ENCODE measurements at places on chromosomes 7 and 10.

DNA sequence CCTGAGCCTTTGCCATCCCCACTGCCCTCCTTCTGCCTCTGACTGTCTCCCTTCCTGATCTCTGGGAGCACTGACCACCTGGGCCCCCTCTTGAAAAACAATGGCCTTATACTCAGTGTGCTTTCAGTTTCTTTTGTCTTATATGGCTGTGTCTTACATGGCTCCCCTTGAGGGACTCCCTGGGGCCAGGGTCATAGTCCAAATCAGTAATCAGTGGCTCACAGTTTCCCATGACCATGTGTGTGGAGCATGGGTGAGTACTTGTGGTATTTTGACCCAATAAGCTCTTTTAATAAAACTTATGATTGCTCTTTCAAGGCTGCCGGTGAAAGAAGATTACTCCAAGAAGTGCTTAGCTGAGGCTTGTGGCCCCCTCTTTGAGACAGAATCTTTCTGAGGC is 62.4 kb upstream of the PCBD1 start:
- no peak for DNase-seq

DNA sequence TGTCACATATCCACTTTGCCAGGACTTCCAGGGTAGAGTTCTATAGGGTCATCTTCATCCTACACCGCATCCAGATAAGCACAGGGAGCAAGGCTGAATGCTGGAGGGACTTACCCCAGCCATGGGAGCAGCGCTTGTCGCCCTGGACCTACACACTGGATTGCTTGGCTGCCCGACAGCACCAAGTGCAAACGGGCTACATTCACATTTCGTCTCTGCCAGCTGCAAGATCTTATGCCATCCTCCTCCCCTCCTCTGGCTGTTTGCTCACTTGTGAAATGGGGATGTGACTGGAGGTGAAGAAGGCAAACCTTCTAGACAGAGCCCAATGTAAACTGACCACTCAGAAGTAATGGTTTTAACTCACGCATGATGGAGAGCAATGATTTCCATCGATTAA is 1.0 kb downstream of the DDC start:
- no peak for DNase-seq

GRCh38 chr10:44385026-44385695 is at the start of gene CXCL12:
Gene CXCL12, minus strand, starts transcription at chr10:44385097. Its CDS starts 92 bp downstream, at chr10:44385005.
- DNase-seq = no peak

DNA sequence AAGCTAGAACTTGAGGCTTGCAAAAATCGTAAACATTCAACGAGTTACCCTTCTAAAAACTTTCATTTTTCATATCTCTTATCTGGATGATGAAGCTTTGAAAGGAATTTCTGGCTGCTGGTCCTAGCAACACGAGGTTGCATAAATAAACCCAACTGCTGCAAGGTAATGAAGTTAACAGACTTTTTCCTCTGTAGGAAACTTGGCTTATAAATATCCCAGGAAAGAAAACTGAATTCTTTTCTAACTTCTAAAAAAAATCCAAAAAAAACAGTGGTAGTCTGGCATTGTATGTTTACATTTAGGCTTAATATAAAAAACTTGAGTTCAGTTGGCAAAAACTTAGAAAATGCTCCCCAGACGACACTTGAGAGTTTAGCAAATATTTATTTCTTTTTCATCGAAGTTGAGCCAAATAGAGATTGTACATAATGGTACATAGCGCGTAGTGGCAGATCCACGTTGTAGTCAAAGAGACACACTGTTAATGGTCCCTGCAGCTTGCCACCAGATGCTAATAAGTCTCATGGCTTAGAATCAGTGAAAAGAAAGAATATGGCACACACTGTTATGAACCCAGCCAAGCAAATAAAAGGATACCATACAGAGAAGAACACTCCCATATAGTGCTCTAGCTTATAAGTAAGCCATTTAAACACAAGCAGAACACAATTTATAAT is 200.3 kb upstream of the PCLO start:
- DNase-seq = no peak

- no peak for DNase-seq
Observed at GRCh38 chr10:52775132-52775647, 2.6 kb upstream of the MBL2 start.

- DNase-seq = no peak
Observed at GRCh38 chr7:147465223-147465622, 1125.3 kb upstream of the C7orf33 start.

- no peak for DNase-seq
Observed at GRCh38 chr7:116357781-116358670, 141.5 kb upstream of the CAV2 start.

GRCh38 chr7:107007892-107008287 is 36.6 kb upstream of the PRKAR2B start:
- no peak for DNase-seq

DNA sequence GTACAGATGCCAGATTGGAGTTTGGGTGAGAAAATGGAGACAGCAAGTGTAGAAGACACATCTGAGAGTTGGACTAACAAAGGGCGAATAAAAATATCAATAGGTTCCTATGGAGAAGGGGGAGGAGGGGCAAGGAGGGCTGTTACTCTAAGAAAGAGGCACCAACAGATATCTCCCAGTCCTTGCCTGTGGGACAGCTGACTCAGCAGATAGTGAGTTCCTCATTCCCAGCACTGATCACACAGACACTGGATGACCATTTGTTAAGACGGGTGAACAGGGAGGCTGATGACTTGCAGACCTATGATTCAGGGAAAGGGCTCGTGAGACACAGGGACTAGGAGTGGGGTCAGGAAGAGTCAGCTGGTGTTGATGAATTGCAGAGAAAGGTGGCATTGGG is 5.7 kb upstream of the PRR15 start:
- no peak for DNase-seq

DNA sequence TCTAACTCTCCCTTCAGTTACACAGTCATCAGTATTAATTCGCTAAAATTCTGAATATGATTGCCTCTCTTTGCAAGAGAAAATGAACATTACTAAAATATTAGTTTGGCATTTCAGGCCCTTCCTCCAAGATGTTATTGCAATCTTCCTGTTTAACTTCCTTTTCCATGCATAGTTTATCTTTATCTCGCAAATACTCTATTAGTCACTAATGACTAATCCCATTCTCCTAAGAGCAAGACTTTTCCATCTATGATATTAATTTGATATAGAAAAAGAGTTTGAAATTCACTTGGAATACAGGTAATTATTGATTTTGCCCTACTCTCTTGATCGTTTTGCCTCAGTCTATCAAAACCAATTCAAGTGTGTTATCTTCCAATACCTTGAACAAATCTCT is 41.8 kb upstream of the SEMA3A start:
- DNase-seq = no peak

- DNase-seq = no peak
Observed at GRCh38 chr10:113183573-113183972, 233.5 kb downstream of the TCF7L2 start.

DNA sequence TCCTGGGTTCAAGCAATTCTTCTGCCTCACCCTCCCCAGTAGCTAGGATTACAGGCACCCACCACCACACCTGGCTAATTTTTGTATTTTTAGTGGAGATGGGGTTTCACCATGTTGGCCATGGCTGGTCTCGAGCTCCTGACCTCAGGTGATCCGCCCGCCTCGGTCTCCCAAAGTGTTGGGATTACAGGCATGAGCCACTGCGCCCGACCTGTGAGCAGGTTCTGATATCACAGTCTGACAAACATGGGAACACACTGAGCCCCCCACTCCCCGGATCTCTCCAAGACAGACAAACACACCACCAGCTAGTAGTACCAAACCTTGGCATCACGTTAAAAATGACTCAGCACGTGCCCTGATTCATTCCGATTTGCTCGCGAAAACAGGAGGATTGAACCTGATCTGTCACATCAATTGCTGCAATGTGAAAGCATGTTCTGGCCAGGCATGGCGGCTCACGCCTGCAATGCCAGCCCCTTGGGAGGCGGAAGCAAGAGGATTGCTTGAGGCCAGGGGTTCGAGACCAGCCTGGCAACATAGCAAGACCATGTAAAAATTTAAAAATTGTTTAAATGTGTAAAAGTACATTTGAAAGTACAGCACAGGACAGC is 106.5 kb downstream of the SMURF1 start:
- DNase-seq = no peak

- DNase-seq = no peak
Observed at GRCh38 chr10:131573256-131573655, 261.7 kb upstream of the TCERG1L start.

GRCh38 chr10:62584731-62585130 is 210.6 kb downstream of the ZNF365 start:
- no peak for DNase-seq

GRCh38 chr10:133163889-133164815 is 4.1 kb downstream of the KNDC1 start:
- DNase-seq = no peak

DNA sequence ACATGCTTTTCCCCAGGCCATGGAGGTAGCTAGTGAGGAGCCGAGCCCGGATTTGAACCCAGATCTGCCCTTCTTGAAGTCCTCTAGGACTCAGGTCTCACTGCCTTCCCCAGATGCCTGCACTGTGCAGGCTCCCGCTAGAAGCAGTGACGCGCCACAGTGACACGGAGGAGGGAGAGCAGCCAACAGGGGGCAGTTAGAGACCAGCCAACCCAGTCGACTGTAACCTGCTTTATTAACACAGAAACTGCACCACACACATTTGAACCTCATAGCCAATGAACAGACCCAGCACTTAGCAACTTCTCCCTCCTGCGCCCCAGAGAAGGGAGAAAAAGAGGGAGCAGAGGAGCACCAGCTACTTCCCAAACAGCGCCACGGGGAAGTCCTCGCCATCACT is 27.4 kb downstream of the PILRA start:
- DNase-seq = no peak

- no peak for DNase-seq
Observed at GRCh38 chr10:17263580-17263979, 35.5 kb downstream of the VIM start.

DNA sequence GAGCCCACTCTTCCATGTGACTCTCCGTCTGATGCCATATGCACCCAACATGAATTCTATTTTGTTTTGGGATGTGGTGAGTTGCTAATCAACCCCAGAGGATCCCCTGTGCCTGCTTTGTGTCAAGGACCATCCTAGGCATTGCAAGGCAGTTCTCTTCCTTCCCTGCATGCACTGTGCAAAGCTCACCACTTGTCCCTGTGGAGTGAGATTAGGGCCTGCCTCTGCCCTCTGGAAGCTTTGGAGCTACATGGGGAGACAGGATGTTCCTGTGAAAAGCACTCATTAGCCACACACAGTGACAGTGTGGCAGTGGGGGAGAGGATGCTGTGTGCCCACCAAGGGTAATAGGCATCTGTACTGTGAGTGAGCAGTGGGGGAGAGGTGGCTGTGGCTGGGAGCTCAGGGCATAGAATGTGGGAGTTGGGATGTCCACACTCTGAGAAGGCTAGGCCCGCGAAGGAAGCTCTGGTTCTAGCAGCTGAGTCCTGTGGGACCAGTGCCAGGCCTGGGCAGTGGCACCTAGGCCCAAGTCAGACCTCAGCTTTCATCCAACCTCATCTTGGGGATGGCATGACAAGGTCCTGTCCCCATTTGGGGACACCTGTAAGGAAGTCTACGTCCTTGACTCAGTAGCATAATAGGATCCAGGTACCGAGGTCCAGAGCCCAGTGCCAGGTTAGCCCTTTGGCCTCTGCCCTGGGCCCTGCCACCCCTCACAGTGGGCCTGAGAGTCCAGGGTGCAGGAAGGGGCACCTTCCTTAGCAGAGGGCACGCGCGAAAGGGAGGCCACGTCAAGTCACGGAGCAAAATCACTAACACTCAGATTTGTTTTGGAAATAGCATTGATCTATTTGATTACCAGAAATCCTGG is 6.6 kb downstream of the ADRA2A start:
- no peak for DNase-seq

DNA sequence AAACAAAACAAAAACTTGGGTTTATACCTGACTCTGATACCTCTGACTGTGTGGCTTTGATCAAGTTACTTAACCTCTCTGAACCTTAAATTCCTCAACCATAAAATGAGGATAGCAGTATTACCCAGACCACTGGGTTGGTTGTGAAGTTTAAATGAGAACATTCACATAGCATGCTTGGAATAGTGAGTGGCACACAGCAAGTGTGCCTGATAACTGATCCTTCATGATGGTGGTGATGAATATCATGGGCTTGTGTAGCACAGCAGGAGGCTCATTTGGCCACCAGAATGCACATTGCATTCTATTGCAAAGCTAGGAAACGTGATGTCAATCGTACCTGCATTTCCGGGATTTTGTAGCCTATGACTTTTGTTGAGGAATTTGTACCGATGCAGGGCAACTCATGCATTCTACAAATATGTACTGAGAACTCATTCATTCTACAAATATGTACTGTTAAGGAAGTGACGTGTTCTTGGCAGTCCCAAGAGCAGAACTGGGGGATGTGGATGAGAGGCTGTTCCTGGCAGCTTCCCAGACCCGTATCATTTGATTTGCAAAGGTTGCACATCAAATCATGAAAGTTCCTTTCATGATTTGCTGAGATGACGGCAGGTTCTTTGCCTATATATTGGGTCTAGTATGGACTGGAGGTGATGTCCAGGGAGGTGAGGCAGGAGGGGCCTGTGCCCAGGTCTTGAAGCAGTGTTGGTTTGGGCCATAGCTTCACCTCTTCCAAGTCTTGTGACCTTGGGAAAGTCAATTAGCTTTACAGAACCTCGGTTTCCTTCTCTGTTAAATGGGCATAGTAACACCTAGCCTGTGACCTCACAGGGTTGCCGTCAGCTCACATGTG is 94.6 kb upstream of the SMNDC1 start:
- DNase-seq = no peak

DNA sequence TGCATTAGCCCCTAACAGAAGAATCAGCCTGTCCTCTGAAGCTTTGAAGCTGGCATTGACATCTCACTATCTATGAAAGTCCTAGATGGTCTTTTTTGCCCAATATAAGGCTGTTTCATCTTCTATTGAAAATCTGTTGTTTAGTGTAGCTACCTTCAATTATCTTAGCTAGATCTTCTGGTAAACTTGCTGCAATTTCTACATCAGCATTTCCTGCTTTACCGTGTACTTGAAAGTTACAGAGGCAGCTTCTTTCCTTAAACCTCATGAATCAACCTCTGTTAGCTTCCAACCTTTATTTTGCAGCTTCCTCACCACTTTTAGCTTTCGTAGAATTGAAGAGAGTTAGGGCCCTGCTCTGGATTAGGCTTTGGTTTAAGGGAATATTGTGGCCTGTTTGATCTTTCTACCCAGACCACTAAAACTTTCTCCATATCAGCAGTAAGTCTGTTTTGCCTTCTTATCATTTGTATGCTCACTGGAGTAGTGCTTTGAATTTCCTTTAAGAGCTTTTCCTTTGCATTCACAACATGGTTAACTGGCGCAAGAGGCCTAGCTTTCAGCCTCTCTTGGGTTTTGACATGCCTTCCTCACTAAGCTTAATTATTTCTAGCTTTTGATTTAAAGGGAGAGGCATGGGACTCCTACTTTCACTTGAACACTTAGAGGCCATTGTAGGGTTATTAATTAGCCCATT is 32.5 kb downstream of the ARID5B start:
- DNase-seq = no peak

GRCh38 chr10:31036209-31036608 is 4.5 kb upstream of the ZNF438 start:
- DNase-seq = no peak

All from stimulated activated CD8-positive, alpha-beta memory T cell treated with anti-CD3 and anti-CD28 coated beads, Interleukin-2, amount 100 ng/mL, for 48 hours (primary cell).